ENCODE measurements at places on chromosomes 13 and 19.

GRCh38 chr13:45206340-45206739 lies 5.5 kb upstream of the KCTD4 start:
- no peak for DNase-seq

GRCh38 chr13:92221916-92222315 lies 823.5 kb downstream of the GPC5 start:
- no peak for DNase-seq

DNA sequence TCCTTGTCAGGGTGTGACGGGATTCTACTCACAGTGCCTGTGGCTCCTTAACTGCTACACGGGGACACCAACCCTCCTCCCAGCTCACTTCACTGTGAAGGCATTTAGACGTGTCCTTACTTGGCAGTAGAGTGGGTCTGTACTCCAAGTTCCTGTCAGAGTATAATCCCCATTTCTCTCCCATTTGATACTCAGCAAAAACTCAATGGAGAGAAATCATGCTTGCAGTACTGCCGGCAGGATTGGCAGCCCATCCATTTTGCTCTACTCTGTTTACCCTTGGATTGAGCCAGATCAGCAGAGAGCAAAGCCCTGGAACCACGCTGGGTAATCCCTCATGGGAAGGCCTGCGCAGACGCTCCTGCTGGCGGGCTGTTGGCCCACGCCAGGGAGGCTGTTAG lies 28.9 kb downstream of the ARL11 start:
- no peak for DNase-seq

- no peak for DNase-seq
These were observed 453.7 kb downstream of the GPC6 start for GRCh38 chr13:93680329-93680728.

DNA sequence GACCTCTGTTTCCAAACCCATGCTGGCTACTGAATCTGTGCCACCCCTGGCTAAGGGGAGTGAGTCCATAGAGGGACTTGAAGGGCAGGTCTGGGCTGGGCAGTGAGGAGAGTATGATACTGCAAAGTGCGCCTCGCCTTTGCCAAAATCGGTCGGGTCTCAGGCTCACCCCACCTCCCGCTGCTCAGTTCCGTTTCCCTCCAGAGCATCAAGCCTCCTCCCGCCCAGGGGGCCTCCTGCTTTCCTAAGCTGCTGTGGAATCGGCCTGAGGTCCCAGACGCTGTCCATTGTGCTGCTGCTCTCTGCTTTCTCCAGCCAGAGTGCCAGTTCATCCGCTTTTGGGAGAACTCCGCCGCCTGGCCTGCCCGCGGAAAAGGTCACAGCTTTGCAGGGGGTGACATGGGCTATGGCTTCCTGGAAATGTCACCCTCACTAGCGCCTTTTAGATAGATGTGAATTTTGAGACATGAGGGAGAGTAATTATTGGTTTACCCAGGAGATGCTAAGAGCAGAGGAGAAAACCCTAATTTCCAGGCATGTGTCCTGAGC lies 1418.4 kb downstream of the UQCRFS1 start:
- no peak for DNase-seq

DNA sequence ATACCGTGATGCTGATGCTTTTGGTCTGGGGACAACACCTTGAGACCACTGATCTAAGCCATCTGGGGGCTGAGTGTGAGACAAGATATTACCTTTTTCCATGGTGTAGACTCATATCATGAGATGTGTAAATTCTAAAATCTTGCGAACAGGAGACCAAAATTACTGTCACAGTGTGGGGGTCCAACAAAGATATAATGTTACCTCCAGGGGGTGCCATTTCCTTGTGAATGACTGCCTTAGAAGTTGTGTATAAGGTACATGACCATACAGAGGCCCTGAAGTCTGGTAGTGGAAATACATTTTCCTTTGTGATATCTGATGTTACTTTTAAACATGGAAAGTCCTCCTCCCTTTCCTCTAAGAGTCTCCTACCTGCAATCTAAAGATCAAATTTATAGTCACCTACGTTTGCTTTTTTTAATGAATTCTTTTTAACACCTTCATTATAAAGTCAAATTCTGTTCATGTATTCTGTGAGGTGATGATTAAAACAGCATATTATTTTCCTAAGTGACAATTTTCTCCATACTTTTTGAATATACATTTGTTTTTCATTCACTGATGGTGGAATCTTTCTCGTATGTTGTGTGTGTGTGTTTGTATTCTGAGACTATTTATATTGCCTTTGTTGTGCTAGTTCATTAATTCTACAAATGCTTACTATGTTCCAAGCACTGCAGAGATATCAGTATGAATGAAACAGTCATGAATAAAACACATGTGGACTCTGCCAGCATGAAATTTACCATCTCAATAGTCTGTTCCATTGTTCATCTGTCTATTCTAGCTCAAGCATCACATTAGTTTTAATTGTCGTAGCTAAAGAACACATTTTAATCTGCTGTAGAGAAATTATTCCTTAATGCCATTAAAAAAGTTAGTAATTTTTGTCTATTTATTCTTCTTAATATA lies 113.7 kb downstream of the RFC3 start:
- DNase-seq: no peak

DNA sequence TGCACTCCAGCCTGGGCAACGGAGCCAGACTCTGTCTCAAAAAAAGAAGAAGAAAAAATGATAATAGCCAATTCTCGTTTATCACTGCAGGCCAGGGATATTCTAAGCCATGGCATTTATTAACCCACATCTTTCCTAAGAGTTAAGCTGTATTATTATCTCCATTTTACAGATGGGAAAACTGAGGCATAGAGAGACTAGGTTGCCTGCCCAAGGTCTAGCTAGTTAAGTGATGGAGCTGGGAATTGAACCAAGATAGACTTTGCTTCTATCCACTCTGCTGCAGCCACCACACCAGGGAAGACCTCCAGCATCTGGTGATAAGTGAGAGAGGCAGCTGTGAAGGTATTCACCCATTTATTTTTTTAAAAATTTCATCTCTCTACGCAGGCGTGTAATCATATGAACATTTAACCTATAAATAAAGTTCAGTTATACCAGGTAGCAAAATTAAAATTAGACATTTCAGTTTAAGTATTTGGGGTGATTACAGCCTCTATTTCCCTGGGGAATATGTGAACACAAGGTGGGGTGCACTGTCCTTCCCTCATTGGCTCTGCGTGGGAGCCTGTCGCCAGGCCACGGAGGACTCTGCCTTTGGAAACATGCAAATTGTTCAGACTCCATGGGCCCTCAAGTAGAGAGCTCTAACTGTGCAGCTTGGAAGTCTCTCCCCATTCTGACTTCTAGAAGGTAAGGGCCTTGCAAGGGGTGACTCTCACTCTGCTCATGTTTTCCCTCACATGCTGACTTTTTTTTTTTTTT lies 157.8 kb downstream of the SIPA1L3 start:
- no peak for DNase-seq

- DNase-seq: no peak
These were observed 103.3 kb downstream of the SPRY2 start for GRCh38 chr13:80237646-80238045.

GRCh38 chr19:49421039-49421877 lies 2.0 kb downstream of the PTH2 start:
- DNase-seq: peak; percentile 28

GRCh38 chr19:37980419-37981170 lies 73.6 kb downstream of the SIPA1L3 start:
- DNase-seq: no peak

DNA sequence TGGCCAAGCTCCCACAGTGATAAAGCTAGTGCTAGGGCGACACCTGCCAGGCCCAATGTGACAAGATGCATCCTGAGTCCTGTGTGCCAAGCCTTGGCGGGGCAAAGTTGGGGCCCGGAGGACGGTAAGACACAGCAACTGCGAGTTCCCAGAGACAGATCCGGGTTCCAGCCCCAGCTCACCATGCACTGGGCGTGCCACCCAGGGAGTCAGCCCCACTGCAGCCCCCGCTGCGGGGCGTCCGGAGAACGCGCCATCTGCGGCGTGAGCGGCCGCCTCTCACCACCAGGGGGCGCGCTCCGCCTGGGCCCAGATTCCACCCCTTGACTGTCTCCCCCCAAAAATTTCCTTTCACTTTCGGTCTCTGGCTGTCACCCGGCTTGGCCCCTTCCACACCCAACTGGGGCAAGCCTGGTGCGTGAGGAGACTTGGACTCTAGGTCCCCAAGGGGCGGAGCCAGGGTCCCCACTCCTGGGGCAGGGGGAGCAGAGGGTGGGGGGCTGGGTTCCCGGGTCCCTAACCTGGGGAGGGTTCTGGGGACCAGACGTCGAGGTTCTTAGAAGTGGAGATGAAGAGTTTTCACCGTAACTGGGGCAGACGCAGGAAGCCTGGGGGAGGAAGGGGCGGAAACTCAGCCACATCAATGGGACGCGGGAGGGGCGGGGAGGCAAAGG lies at the start of gene FLT3LG:
Gene FLT3LG (plus strand): TSS at position 348 of the 674 bp plus-strand sequence. CDS start 425 bp downstream, outside the sequence.
- DNase-seq: no peak

DNA sequence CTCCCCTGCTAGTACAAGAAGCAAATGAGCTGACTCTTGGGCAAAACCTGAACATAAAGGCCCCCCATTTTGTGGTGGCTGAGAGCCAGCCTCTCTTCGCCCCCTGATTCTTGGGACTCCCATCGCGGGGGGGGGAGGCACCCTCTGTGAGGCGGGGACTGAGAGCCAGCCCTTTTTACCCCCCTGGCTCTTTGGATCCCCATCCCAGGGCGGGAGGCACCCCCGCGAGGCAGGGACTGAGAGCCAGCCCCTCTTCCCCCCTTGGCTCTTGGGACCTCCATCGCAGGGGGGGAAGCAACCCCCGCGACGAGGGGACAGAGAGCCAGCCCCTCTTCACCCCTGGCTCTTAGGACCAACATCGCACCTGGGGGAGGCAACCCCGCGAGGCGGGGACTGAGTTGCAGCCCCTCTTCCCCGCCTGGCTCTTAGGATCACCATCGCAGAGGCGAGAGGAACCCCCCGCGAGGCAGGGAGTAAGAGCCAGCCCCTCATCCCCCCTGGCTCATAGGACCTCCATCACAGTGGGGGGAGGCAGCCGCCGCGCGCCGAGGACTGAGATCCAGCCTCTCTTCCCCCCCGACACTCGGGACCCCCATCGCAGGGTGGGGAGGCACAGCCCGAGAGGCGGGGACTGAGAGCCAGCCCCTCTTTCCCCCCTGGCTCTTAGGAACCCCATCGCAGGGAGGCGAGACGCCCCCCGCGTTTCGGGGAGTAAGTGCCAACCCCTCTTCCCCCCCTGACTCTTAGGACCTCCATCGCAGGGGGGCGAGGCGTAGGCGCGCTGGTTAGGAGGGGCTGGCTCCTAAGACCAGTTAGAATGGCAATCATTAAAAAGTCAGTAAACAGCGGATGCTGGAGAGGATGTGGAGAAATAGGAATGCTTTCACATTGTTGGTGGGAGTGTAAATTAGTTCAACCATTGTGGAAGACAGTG lies 2428.4 kb upstream of the PCDH20 start:
- DNase-seq: no peak

- no peak for DNase-seq
These were observed 2.9 kb downstream of the CYP2S1 start for GRCh38 chr19:41195675-41196497.

DNA sequence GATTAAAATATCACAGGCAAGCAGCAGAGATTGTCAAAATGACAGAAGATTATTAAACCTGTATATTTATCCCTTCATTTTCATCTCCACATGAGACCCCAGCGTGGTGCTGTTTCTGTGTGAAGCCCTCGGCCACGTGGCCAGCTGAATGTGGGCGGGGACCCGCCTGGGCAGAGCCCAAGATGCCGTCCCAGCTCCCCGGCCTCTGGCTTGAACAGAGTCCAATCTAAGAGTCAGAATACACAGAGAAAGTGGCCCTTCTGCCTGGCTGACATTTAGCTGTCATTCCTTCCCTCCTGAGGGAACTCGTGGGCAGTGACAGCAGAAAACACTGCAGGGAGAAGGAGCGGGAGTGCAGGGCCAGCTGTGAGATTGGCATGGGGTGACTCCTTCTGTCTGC lies 34.9 kb upstream of the UQCRFS1 start:
- no peak for DNase-seq

DNA sequence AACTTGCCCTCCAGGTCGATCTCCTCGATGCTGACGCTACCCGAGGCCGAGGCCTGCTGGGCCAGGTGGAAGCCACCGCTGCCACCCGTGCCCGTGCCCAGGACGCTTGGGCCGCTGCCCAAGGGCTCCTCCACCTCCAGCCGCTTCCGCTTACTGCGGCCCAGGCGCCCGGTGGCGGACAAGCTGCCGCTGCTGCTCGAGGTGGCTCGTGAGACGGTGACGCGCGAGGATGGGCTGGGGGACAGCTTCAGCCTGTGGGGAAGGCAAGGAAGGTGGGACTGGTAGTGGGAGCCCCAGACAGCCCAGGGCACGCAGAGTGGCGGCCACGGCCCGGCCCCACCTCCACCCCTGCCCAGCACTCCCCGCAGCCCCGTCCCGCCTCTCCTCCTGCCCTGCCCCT lies 6.5 kb upstream of the TIMM13 start:
- DNase-seq: no peak

- no peak for DNase-seq
These were observed 9.4 kb downstream of the LTBP4 start for GRCh38 chr19:40610396-40611064.

GRCh38 chr19:42250666-42251531 lies 4.0 kb downstream of the ERF start:
- DNase-seq: no peak

DNA sequence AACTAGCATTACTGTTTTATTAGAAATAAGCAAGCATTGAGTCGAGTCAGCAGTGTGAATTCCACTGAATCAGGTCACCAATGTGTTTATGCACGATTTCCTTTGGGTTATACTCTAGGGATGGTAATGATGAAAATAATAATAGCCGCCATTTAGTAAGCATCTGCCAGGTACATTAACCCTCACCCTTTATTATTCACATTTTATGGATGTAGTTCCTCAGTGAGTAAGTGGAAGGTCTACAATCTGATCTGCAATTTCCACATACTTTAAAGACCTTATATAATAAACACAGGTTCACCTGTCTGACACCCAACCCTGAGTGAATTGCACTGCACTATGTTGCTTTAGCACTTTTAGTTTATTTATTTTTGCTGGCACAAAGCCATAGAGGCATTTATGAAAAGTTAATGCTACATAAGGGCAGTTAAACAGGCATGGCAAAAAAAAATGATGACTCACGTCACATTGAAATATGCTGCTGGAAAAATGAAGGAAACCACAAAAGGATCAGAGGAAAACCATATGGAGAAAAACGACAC lies 122.4 kb downstream of the TRPC4 start:
- no peak for DNase-seq

GRCh38 chr13:32829676-32830335 lies 186.4 kb upstream of the KL start:
- DNase-seq: no peak

GRCh38 chr19:28535352-28535775 lies 677.6 kb downstream of the UQCRFS1 start:
- no peak for DNase-seq

DNA sequence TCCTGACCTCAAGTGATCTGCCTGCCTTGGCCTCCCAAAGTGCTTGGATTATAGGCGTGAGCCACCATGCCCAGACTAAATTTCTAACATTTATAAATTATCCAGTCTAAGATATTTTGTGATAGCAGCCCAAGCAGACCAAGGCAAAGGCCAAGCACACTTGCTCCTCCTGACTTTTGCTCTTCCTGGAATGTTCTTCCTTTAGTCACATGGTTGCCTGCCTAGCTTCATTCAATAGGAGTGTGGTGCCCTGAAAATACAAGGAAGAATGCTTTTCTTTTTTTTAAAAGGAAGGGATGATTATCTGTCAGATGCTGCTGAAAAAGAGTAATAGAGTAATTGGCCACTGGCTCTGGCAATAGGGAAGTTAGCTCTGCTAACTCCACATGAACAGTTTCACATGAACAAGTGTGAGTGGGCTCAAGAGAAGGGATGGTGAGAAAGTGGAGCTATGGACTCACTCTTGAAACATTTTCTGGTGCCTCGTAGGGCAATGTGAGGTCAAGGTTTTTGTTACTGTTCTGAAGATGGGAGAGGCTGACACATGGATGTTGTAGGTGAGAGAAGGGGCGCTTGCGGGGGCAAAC lies 47.1 kb downstream of the USPL1 start:
- DNase-seq: no peak

- DNase-seq: no peak
These were observed at the start of gene OLFM4 for GRCh38 chr13:53028637-53029203. Gene OLFM4, plus strand, starts transcription at chr13:53028813. Its CDS starts 24 bp downstream, at chr13:53028837.
